NCI-H1092 (cell line): ENCODE measurements at places on chromosomes 5 and 9.

- DNase-seq: no peak
Measured at GRCh38 chr5:1297243-1297642, 2.4 kb upstream of the TERT start.

DNA sequence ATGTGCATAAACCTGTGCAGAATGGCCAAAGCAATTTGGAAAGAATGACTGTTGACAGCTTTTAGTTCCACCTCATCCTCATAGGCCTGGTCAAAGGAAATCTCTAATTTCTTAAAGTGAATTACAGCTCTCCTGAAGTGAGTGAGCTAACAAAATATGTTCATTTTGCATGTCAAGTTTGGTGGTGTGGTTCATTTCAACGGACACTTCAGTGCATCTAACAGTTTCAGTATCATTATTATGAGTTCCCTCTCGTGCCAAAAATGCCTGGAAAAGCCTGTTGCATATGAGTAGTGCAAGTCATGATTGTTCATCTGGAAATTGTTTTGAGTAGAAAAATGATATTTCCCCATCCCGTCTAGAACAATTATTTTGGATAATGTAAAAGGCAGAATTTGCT, 53.2 kb upstream of the HMHB1 start:
- no peak for DNase-seq

DNA sequence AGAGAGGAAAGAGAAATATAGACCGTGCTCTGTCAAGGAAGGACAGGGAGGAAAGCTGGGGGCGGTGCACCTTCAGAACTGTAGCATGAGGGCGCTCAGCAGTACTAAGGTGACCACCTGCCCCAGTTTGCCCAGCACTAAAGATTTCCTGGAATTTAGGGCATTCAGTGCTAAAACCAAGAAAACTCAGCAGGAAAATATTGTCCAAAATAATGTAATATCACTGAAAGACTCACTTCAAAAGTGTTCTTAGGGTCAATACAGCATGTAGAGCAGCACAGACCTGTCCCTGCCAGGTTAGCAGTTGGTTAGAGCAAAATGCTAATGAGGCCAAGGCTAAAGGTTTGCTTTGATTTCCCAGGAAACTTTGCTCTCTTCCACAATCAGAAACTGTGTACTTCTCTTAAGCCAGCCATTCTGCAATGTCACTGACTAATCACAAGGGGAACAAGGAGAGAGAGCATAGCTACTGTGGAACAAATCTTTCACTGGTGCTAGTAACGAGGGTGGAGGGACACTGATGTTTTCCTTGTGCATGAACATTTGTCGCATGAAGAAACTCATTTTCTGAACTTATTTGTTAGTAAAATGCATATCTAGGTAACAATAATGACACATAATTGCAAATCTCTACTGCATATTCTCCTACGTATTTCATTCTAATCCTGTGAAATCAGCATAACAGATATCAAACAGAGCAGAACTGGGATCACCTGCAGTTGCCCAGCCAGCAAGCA, 53.0 kb upstream of the GRAMD2B start:
- no peak for DNase-seq

DNA sequence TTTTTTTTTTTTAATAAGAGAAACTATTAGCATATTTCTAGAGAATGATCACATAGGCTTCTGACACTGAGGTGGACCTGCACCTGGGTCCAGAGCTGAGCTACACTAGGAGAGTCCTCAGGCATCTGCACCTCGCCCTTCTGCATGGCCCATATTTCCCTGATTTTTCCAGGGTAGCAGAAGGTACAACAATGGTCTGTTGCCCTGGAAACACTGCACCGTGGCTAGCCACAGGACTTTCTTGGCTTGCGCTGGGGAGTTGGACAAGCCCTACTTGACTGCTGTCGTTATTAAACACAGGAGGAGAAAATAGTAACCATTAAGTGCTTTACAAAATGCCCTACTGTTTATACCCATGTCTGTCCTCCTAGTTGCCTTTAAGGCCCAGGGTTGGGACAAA, 615.7 kb upstream of the MEF2C start:
- DNase-seq: no peak

- no peak for DNase-seq
Measured at GRCh38 chr5:135309391-135310327, 89.4 kb downstream of the MACROH2A1 start.

DNA sequence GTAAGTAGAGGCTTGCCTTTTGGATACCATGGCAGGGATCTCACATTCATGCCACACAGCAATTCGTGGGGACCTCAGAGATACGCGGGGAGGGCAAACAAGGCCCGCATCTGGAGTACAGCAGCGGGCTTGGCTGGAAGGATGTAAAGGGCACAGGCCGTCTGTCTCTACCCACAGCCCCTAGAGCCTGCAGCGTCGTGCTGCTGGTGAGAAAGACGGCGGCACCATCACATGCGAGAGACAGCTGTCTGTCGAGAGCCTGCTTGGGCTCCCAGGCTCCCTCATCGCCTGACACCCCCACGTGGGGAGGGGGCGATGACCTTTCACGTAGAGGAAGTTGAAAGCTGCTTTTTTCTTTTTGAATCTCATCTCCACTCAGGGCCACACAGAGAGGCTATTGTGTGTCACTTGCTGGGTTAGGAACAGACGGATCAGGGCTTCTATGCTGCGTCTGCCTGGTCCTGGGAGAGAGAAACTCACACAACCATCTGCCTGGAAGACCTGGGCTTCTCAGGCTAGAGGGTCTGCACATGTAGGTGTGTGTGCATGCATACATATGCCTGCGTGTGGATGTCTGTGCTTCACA, 134.6 kb upstream of the PPP1R26 start:
- no peak for DNase-seq

DNA sequence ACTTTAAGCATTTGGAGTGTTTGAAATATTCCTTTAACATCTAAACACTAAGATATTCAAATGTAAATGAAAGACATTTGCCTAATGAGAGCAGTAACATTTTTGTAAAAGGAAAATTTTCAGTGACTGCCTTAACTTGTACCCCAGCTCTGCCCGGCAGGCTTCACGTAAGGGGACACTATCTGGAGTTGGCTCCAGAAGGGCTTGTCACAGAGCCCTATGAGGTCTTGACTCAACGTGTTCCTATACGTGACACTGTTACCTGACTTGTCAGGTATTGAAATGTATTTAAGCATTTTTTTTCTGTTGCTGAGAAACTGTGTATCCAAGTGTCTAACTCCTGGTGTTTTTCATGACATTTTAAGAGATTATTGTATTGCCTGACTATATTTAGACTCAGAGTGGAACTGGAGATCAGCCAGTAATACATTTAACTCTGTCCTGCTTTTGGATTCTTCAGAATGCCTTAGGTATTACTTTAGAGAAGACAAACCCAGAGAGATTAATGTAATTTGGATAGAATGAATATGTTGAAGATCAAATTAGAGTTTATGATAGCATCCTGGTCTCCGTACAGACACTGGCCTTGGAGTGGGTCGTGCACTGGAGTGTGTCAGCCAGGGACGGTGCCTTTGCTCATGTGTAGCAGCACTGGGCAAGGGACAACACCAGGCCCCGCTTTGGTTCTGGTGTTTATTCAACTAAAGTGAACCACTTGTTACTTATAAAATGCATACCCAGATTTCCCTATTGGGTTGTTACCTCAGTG, 34.6 kb upstream of the PHF2 start:
- DNase-seq: no peak

GRCh38 chr5:13994621-13995253, 50.2 kb upstream of the DNAH5 start:
- peak; percentile 33 for DNase-seq

DNA sequence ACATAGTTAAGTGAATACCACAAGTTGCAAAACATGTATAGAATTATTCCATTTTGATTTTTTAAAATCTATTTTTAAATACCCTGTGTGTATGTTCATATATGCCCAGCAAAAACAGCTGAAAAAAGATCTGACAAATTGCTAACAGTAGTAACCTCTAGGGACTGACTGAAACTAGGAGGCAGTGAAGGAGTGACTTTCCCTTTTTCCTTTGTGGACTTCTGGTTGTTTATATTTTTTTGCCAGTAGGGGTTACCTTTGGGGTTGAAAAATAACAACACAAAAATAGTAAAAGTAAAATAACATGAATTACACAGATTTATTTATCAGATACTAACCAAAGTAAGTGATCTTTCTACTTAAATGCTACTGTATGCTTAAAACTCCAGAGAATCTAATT, 2.9 kb downstream of the MEGF9 start:
- DNase-seq: no peak

- DNase-seq: no peak
Measured at GRCh38 chr9:81408951-81409350, 280.4 kb downstream of the TLE1 start.

DNA sequence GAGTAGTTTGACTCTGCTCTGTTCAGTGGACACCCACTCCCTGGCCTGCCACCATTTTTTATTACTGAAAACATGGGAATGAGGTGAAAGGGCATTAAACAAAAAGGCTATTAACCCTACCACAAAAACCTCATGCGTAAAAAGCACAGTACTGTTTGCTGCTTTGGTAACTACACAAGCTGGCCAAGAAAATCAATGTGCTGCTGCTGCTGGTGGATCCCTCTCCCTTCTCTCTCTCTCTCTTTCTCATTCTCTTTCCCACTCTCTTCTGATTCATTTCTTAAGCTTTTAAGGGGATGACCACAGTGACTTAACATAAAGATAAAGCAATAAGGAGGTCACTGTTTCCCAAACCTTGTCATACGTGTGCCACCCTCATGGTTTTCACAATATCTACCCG, 183.2 kb upstream of the TBC1D2 start:
- no peak for DNase-seq

- no peak for DNase-seq
Measured at GRCh38 chr9:115615821-115616665, 498.1 kb upstream of the TNC start.

- DNase-seq: no peak
Measured at GRCh38 chr9:18124760-18125159, 349.2 kb upstream of the ADAMTSL1 start.
